ENCODE measurements at places on chromosomes 11 and 22.

- DNase-seq: no peak
Measured at GRCh38 chr11:26035696-26036095, 296.2 kb upstream of the ANO3 start.

GRCh38 chr11:36288442-36289225, 590 bp downstream of the COMMD9 start:
- DNase-seq: no peak

GRCh38 chr22:37254209-37254866, 10.3 kb upstream of the RAC2 start:
- no peak for DNase-seq

GRCh38 chr11:12640926-12641849, 33.0 kb upstream of the TEAD1 start:
- DNase-seq: no peak

DNA sequence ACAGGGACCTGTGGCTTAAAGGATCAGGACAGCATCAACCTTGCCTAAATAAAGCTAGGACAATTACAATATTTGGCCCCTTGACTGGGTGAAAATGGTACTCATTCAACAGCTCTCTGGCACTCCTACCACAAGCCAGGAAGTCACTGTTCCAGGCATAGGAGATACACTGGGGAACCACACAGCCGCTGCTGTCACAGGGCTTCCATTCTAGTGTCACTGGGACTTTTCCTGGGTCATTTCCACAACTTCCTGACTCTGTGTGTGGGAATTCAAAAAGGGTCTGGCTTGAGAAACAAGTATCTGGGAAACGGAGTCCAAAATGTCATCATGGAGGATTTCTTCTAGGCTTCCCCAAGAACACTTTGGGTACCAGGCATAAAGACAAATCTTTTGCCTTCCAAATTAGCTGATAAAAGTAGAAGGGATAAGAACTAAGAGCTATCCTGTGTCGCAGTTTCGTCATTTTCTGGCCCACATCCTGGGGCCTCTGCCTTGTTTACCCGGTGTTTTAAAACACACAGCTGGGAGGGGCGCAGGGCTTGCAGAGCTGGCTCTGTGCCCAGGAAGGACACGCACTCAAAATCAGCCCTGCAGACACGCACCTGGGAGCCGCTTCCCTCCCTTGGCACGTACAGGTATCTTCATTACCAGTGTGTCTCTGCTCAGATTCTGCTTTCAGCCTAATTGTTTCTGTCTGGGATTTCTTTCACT, 38.0 kb downstream of the TMEM45B start:
- no peak for DNase-seq

DNA sequence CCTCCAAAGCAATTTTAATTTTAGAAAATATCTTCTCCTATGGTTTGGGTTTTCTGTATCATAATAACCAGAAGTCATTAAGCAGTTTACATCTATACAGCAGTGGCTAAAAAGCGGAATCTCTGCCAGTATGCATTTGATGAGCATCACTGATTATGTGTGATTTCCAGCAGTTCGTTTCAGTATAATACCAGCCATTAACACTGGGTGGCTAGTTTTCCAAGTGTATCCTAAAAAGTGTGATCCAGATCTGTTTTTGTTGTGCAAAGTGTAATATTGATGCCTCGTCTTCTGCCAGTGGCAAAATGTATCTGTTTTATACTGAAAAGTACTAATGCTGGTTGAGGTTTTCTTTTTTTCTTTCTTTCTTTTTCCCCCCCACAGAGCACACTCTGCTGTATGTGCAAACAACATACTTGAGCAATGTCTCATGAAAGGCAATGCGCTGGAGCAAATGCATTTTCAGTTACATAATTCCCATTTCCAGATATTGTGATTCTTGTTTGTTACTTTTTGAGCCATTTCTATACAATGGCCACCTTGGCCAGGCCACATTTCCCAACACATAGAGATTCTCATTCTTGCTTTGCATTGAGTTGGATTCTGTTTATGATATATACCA, 64.2 kb downstream of the SLC36A4 start:
- peak; percentile 32 for DNase-seq

DNA sequence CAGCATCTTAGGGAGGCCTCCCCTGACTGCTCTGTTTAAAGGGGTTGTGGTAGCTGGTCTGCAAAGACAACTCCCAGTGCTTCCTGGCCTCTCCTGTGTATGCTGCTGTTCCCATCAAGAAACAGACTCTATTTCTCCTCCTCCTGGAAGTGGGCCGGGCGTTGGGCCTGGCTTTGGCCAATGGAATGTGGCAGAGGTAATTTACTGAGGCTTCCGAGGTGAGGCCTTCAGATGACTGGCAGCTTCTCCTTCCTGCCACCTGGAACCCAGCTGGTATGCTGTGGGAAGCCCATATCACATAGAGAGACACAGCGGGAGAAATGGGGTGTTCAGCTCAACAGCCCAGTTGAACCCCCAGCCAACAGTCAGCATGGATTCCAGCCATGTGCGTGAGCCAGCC, 25.1 kb upstream of the EIF3D start:
- no peak for DNase-seq

GRCh38 chr11:120215634-120216033, 4.8 kb downstream of the OAF start:
- DNase-seq: no peak

GRCh38 chr11:58446294-58446693, 4.3 kb upstream of the OR5B12 start:
- DNase-seq: no peak
